ENCODE measurements at places on chromosomes 16 and 17. TPM values are rescaled to one million over a fixed set of nuclear protein-coding genes. Genes with fewer than 3 reads are reported as not detected.

UTP18 gene
- 38.5 TPM for total RNA-seq

RNF112 gene
- total RNA-seq = 3.7 TPM

ALOX15 gene
- 2.9 TPM for total RNA-seq

KRT28 gene
- total RNA-seq = 152 TPM

TPSB2 gene
- total RNA-seq = 3.9 TPM

KCNH4 gene
- total RNA-seq = not detected

CASKIN1 gene
- total RNA-seq = 0.79 TPM

RCVRN gene
- total RNA-seq = 0.10 TPM

PLK1 gene
- total RNA-seq = 5.1 TPM

GHDC gene
- 5.4 TPM for total RNA-seq

RTN4RL1 gene
- 3.0 TPM for total RNA-seq

ABCC12 gene
- total RNA-seq = 0.10 TPM

ARHGDIG gene
- 0.99 TPM for total RNA-seq

DNA sequence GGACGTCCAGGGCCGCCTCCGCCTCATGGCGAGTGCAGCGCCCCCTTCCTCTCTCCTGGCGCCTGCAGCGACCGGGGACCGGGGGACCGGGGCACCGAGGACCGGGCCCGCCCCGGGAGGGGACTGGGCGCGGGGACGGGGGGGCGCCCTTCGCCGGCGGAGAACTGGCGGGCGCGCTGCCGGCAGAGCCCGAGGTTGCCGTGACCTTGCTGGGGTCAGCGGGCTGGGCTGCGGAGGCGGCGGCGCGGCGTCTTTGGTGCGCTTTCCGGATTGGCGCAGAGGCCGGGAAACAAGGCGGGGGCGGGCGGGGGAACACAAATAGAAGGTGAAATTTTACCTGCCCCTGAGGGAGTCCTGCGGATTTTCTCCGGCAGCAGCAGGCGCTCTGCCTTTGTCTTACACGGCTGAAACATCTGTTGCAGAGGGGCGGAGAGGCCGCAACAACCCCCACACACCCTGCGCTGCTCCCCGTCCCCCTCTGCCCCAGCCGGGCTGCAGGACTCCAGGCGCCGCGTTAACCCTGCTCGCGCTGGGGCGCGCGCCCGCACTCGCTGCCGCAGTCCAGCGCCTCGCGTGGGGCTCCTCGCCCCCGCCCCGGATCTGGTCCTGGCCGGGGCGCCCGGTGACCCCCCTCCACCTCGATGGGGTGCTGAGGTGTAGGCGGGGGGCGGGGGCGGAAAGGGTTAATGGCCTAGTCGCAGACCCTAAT lies 53.5 kb downstream of the SREBF1 start:
- no peak for DNase-seq

DNA sequence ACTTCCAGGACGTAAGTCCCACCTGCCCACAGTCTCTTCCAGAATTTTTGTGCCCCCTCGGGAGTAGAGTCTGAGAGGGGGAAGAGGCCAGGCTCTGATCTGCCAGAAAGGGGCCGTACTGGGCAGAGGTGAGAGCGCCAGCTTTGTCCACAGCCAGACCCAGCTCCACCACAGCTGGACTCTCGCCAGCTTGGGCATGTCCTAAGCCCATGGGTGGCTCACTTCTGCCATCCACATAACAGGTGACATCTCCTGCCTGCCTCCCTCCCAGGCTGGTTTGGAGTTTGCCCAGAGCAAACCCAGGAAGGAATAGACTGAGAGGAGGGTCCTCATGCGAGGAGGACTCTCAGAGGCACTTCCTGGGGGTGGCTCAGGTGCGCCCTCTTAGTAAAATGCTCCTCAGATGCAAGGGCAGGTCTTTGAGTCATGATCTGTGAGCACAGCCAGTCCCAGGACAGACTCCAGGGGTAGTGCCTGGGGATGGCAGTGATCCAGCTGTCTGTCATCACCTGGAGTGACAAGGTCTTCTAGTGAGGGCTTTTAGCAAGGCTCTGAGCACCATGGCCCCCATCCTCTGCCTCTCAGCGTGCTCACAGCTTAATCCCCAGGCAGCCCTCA lies 89.2 kb downstream of the AMFR start:
- DNase-seq = no peak

DNA sequence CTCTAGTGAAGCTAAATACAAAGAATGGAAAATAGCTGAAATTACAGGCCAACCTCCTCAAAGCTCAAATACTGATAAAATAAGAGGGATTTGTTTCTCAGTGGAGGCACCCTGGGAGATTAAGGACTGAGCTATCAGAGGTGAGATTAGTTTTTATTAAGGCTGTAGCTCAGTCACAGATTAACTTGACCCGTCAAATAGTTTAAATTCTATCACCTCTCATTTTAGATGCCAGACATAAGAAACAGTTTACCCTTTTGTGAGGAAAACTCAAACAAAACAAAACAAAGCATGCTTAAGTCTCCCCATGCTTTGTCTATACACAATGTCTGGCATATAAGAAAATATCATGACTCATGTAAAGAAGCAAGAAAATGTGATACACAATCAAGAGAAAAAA lies 208.3 kb upstream of the PMFBP1 start:
- no peak for DNase-seq

DNA sequence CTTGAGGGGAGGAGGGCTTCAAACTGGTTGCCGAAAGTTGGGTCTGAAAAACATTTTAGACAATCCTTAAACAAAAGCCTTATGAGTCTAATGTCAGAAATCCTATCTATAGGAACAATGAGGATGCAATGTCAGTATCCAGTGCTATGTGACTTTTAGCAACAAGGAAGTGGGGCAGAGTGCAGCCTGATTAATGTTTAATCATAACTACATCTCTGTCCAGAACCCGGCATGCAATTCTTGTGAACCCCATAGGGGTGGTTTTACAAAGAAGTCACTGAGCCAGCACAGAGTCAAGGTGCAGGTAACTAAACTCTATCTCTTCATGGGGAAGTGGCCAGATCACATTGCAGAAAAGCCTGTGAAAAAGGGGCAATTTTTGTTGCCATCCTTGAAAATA lies 267.5 kb downstream of the HS3ST4 start:
- no peak for DNase-seq

- DNase-seq = no peak
Observed at GRCh38 chr16:54533856-54534490, 247.4 kb upstream of the IRX3 start.

- no peak for DNase-seq
Observed at GRCh38 chr17:74414510-74414909, 17.4 kb upstream of the GPRC5C start.

DNA sequence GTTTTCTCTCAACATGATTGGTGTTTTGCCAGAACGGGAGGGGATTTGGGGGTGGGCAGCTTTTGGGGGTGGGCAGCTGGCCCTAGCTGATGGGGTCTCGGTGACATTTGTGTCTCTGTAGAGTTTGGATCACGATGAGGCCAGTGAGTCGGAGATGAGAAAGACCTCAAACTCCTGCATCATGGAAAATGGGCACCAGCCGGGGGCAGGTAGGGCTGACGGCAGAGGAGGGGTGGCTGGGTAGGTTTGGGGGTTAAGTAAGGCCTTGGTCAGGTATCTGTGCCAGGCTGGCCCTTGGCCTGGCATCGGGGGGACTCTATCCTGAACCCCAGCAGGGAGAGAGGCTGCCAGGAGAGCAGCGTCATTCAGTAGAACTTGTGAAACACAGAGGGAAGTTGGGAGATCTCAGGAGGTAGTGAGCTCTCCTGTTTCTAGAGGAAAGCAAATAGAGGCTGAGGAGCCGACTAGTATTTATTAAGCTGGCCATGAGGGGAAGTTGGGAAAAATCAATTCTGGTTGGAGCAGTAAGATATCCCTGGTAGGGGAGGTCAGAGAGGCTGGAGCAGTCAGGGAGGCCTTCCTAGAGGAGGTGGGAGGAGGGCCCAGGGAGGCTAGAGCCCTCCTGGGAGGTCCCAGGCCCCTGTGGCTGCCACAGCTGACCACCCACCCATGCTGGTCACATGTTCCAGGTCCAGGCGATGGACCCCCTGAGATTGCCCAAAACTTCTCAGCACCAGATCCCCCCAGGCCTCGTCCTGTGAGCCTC lies 8.1 kb downstream of the SMTNL2 start:
- no peak for DNase-seq

DNA sequence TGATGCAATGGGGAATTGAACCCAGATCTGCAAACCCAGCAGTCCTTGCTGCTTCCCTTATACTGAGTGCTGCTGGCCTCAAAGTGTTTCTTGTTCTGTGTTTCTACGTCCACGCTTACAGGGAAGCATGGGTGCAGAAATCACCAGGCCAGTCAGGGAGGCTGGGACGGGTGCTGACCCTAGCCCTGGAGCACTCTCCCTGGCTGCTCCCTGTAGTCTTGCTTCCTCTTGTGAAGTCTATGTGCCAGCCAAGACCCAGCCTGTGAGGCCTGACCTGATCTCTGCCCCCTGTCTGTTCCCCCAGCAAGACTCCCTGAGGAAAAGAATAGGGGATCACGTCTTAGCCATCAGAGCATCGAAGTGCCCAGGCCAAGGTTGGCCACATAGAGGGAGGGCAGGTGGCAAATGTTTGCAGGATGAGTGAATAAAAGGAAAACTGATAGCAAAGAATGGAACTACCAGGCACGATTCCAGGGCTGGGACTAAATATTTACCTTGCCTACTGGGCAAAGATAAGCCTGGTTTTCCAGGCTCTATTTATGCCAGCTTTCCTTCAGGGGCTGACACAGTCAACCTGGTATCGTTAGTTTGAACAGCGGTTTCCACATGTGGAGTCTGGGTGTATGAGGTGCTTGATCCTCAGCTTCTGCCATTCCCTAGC lies 41.2 kb upstream of the RHOT1 start:
- no peak for DNase-seq

DNA sequence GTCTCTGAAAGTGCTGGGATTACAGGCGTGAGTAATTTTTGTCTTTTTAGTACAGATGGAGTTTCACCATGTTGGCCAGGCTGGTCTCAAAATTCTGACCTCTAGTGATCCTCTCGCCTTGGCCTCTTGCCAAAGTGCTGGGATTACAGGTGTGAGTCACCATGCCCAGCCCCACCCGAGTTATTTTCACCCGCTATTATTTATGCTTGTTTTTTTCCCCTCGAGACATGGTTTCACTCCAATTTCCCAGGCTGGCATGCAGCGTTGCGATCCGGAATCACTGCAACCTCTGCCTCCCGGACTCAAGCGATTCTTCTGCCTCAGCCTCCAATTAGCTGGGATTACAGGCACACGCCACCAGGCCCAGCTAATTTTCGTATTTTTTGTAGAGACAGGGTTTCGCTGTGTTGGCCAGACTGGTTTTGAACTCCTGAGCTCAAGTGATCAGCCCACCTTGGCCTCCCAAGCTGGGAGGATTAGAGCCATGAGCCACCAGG lies 9.2 kb downstream of the RPL23 start:
- DNase-seq = no peak

- no peak for DNase-seq
Observed at GRCh38 chr16:11621920-11622651, 35.4 kb upstream of the LITAF start.

- DNase-seq = no peak
Observed at GRCh38 chr17:47304186-47304585, 19.6 kb upstream of the EFCAB13 start.

DNA sequence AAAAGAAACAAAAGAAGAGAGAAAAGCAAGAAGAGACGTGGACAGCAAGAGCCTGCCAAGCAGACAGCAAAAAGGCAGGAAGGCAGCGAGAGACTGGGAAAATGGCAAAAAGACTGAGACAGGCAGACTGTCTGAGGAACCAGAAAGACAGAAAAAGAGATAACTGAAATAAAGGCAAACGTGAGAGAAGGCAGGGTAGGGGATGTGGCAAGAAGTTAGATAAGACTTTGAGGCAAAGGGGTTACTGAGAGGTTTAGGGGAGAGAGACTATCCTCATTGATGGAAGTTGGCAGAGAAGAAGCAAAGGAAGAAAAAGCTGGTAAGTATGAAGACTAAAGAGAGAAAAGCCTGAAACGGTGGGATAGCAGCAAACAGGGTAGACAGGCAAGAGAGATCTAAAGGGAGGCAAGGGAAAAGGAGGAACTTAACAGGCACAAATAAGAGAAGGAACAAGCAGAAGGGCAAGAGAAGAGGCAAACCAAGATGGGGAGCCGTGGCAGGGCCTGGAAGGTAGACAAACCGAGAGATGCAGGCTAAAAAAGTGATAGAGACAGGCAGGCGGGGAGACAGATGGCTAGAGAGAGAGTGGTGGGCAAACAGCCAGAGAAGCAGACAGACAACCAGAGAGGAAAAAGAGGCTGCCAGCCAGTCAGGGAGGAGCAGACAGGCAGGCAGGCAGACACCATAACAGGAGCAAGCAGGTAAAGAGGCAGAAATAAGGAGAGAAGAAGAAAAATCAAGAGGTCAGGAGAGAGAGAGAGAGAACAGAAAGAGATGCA lies 7.1 kb upstream of the CHD3 start:
- DNase-seq = no peak

- no peak for DNase-seq
Observed at GRCh38 chr16:65788434-65789140, 577.9 kb upstream of the CDH5 start.

DNA sequence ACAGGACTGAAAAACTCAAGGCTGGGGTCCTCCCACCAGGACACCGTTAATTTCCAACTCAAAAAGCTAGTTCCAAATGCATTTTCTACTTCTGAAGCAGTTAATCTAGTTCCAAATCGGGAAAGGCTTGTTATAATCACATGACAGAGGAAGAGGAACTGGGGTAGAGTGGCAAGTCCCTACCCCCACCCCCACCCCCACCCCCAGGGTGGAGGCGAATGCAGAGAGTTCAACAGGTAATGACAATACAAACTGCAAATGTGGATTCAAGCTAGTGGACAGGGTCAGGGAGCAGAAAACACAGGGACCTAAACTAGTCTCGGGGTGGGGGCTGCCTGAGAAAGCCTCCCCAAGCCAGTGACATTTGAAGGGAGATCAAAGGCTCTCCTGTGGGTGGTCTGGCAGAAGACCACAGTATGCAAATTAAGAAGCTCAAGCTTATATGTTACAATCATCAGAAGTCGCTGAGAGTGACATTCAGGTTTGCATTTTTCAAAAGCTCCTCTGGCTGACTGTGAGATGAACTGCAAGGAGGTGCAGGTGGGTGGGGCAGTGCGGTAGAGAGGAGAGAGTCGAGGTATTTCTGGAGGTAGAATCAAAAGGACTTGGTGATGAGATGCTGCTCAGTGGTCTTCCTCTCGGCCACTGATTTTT lies 56.4 kb upstream of the SLC25A19 start:
- no peak for DNase-seq

DNA sequence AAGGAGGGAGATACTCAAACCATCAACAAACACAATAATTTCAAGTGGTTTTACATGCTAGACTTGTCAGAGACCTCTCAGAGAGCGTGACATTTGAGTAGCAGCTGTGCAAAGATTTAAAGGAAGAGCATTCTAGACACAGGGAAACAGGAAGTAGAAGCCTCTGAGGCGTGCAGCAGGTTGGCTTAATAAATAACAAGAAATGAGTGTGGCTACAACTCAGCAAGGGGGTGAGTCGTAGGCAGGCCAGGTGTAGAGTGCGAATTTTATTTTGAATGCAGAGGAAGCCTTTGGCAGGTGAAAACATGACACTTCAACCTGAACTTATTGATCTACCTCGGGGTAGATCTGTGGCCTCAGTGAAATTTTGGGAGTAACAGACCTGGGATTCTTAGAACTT lies 73.2 kb upstream of the MRTFB start:
- DNase-seq = no peak
